ENCODE measurements at places on chromosomes 6 and 20. TPM values are rescaled to one million over a fixed set of nuclear protein-coding genes. Genes with fewer than 3 reads are reported as not detected.

Gene SLC22A7
- total RNA-seq: not detected

Gene PACRG
- total RNA-seq: 1.3 TPM

Gene DEFB113
- not detected for total RNA-seq

Gene HLA-G
- total RNA-seq: not detected

Gene HDGFL1
- not detected for total RNA-seq

Gene DLL1
- total RNA-seq: 0.15 TPM

Gene KLHDC3
- total RNA-seq: 64.1 TPM

Gene NKX2-2
- total RNA-seq: not detected

Gene FOXQ1
- total RNA-seq: 6.5 TPM

Gene BTN1A1
- not detected for total RNA-seq

Gene PRND
- total RNA-seq: not detected

Gene UBR2
- 33.2 TPM for total RNA-seq

Gene BTNL2
- not detected for total RNA-seq

Gene PXDC1
- 48.8 TPM for total RNA-seq

Gene FAM209B
- not detected for total RNA-seq

Gene AKAP12
- 204 TPM for total RNA-seq

Gene HEY2
- not detected for total RNA-seq

All from smooth muscle cell of trachea (primary cell).